A549 treated with CORT108297 at 1 μM for 4 hours (cell line): ENCODE measurements at places on chromosomes 2 and 18. TPM values are rescaled to one million over a fixed set of nuclear protein-coding genes. Genes with fewer than 3 reads are reported as not detected.

IL1R2 gene
- 0.53 to 0.97 TPM (median 0.68 TPM) in 5 replicates for total RNA-seq

DYNAP gene
- total RNA-seq: not detected in 5 replicates

PDK1 gene
- 1.8 to 4.4 TPM (median 3.4 TPM) in 5 replicates for total RNA-seq

SP5 gene
- total RNA-seq: 0.05 TPM in 1 of 5 replicates, not detected in the others

ACKR3 gene
- 20.2 to 28.9 TPM (median 24.0 TPM) in 5 replicates for total RNA-seq

CFAP53 gene
- 0.30 to 0.41 TPM (median 0.37 TPM) in 5 replicates for total RNA-seq

TBR1 gene
- 0.01 to 0.07 TPM (median 0.05 TPM) in 4 of 5 replicates, not detected in the other for total RNA-seq

XPO1 gene
- 106 to 143 TPM (median 123 TPM) in 5 replicates for total RNA-seq

ANKRD36 gene
- total RNA-seq: 3.5 to 7.4 TPM (median 5.5 TPM) in 5 replicates

MREG gene
- total RNA-seq: 4.5 to 5.9 TPM (median 5.4 TPM) in 5 replicates

KYNU gene
- total RNA-seq: 280 to 361 TPM (median 296 TPM) in 5 replicates

TDRD15 gene
- total RNA-seq: not detected in 5 replicates

TLX2 gene
- 0.16 to 0.44 TPM (median 0.27 TPM) in 5 replicates for total RNA-seq

TRIM54 gene
- 0.45 to 0.71 TPM (median 0.61 TPM) in 5 replicates for total RNA-seq

COA5 gene
- 20.7 to 25.4 TPM (median 22.2 TPM) in 5 replicates for total RNA-seq

POMC gene
- not detected in 5 replicates for total RNA-seq

GPR55 gene
- not detected in 5 replicates for total RNA-seq

SOWAHC gene
- total RNA-seq: 12.6 to 15.6 TPM (median 14.1 TPM) in 5 replicates

DQX1 gene
- total RNA-seq: 0.06 to 0.16 TPM (median 0.12 TPM) in 5 replicates

MYL1 gene
- total RNA-seq: not detected in 5 replicates

VIL1 gene
- 0.17 to 0.37 TPM (median 0.25 TPM) in 5 replicates for total RNA-seq

LHCGR gene
- not detected in 5 replicates for total RNA-seq

DNAH7 gene
- 0.78 to 1.2 TPM (median 0.96 TPM) in 5 replicates for total RNA-seq

STAT4 gene
- total RNA-seq: 3.2 to 4.2 TPM (median 3.7 TPM) in 5 replicates

NDC80 gene
- 10.7 to 17.3 TPM (median 12.9 TPM) in 5 replicates for total RNA-seq

PTPRN gene
- total RNA-seq: 1.1 to 1.9 TPM (median 1.6 TPM) in 5 replicates

SULT1C2 gene
- 0.38 to 0.72 TPM (median 0.49 TPM) in 5 replicates for total RNA-seq

UGT1A10 gene
- total RNA-seq: 0.06 TPM in 1 of 5 replicates, not detected in the others

FSHR gene
- not detected in 5 replicates for total RNA-seq

EGR4 gene
- total RNA-seq: 0.07 to 0.32 TPM (median 0.17 TPM) in 5 replicates

CYTIP gene
- not detected in 5 replicates for total RNA-seq

HAAO gene
- total RNA-seq: not detected in 5 replicates

CD226 gene
- 0.03 to 0.14 TPM (median 0.07 TPM) in 5 replicates for total RNA-seq

RNF125 gene
- 0.20 to 0.32 TPM (median 0.28 TPM) in 5 replicates for total RNA-seq

REEP1 gene
- total RNA-seq: 0.67 to 0.87 TPM (median 0.74 TPM) in 5 replicates

MORN2 gene
- total RNA-seq: 38.0 to 47.2 TPM (median 42.0 TPM) in 5 replicates

DAW1 gene
- 2.0 to 3.6 TPM (median 2.9 TPM) in 5 replicates for total RNA-seq

SERPINB13 gene
- not detected in 5 replicates for total RNA-seq

PDE11A gene
- total RNA-seq: 0.21 to 0.71 TPM (median 0.50 TPM) in 5 replicates

SERPINB5 gene
- total RNA-seq: 0.07 to 0.17 TPM (median 0.08 TPM) in 5 replicates

CFLAR gene
- 67.7 to 91.0 TPM (median 75.5 TPM) in 5 replicates for total RNA-seq

GPR35 gene
- total RNA-seq: 0.59 to 1.3 TPM (median 0.94 TPM) in 5 replicates
